ENCODE measurements at places on chromosomes 11 and 22. TPM values are rescaled to one million over a fixed set of nuclear protein-coding genes. Genes with fewer than 3 reads are reported as not detected.
A peak's percentile ranks its signal among the peaks of the same experiment; 100 is the strongest.

The RIMBP3B gene
- 0.63 TPM for total RNA-seq

The KIAA1671 gene
- total RNA-seq: 14.5 TPM

The POU2AF1 gene
- total RNA-seq: not detected

- H3K27ac ChIP-seq: no peak overlapping the region
- no peaks in the 10 kb centered on the region for H3K36me3 ChIP-seq
- no peaks in the 10 kb centered on the region for H3K27me3 ChIP-seq
- no peak for DNase-seq
- no peak overlapping the region for H3K4me3 ChIP-seq
Observed at GRCh38 chr11:114172055-114172861, 112.7 kb downstream of the ZBTB16 start.

- DNase-seq: peak; percentile 30
- H3K27me3 ChIP-seq: no peaks in the 10 kb centered on the region
- H3K27ac ChIP-seq: peak overlapping the region; percentile 19
- peaks cover 13% of the 10 kb centered on the region for H3K4me1 ChIP-seq
Observed at GRCh38 chr11:1410366-1411291, 20.9 kb downstream of the BRSK2 start.

- H3K27me3 ChIP-seq: no peaks in the 10 kb centered on the region
- no peaks in the 10 kb centered on the region for H3K36me3 ChIP-seq
- no peak overlapping the region for H3K4me3 ChIP-seq
Observed at GRCh38 chr11:118938491-118939403, 13.0 kb upstream of the BCL9L start.

GRCh38 chr11:60029015-60029632, 11.1 kb upstream of the OOSP2 start:
- no peaks in the 10 kb centered on the region for H3K4me1 ChIP-seq
- DNase-seq: no peak
- no peak overlapping the region for H3K4me3 ChIP-seq
- no peak overlapping the region for H3K27ac ChIP-seq
- H3K27me3 ChIP-seq: peaks cover 2% of the 10 kb centered on the region
- no peaks in the 10 kb centered on the region for H3K36me3 ChIP-seq

DNA sequence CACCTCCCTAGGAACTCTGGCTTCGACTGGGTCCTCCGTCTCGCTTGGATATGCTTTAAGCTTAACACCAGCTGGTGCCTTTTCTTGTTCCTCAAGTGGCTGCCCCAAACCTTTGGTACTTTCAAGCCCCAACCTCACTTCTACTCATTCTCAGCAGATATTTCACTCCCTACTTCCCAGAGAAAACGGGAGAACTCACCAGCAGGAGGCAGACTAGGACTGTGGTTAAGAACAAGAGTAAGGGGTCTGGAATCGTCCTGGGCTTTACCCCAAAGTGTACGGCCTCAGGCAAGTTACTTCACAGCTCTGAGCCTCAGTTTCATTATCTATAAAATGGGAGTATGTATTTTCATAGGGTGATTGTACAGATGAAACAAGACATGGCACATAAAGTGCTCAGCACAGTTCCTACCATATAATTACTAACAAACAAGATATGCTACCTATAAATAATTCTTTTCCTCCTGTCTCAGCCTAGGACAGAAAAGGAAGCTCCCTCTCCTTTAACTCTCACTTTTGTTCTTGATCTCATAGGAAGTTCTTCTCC, 37.8 kb downstream of the PAMR1 start:
- peaks cover 23% of the 10 kb centered on the region for H3K27me3 ChIP-seq
- peaks cover 7% of the 10 kb centered on the region for H3K36me3 ChIP-seq
- no peak overlapping the region for H3K4me3 ChIP-seq
- H3K27ac ChIP-seq: no peak overlapping the region
- DNase-seq: peak; percentile 53
- H3K4me1 ChIP-seq: no peaks in the 10 kb centered on the region

GRCh38 chr22:37121887-37122591, 12.5 kb upstream of the TMPRSS6 start:
- H3K4me3 ChIP-seq: no peak overlapping the region
- no peak overlapping the region for H3K27ac ChIP-seq
- no peaks in the 10 kb centered on the region for H3K27me3 ChIP-seq
- H3K4me1 ChIP-seq: no peaks in the 10 kb centered on the region

- no peaks in the 10 kb centered on the region for H3K27me3 ChIP-seq
- H3K4me3 ChIP-seq: no peak overlapping the region
- H3K27ac ChIP-seq: peak overlapping the region; percentile 51
- DNase-seq: no peak
Observed at GRCh38 chr22:20058989-20059770, 20.9 kb upstream of the DGCR8 start.

DNA sequence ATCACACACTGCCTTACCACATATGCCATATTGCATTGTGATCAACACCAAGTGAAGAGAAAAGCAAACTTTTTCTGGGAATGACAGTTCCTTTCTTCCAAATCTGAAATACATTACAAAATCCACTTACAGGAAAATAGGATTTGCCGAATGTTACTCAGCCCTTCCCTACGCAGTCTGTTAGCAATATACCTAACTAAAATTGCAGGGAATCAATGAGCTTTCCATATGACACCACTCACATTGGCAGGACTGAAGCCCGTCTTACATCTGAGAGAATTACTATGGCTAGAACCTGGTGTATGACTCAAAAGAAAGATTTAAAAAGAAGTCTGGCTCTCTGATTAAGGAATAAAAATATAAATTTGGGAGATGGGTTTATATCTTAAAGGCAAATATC, 136.0 kb downstream of the LRRC4C start:
- peaks cover 15% of the 10 kb centered on the region for H3K4me1 ChIP-seq
- DNase-seq: no peak
- H3K27me3 ChIP-seq: no peaks in the 10 kb centered on the region
- peaks cover 1% of the 10 kb centered on the region for H3K36me3 ChIP-seq

All from neural crest cell (in vitro differentiated cells).